ENCODE measurements at places on chromosomes 5 and 9.

GRCh38 chr5:61796773-61797172 is 464.7 kb downstream of the ZSWIM6 start:
- no peak for DNase-seq

GRCh38 chr5:145598983-145599382 is 236.2 kb downstream of the PRELID2 start:
- DNase-seq, result no peak

DNA sequence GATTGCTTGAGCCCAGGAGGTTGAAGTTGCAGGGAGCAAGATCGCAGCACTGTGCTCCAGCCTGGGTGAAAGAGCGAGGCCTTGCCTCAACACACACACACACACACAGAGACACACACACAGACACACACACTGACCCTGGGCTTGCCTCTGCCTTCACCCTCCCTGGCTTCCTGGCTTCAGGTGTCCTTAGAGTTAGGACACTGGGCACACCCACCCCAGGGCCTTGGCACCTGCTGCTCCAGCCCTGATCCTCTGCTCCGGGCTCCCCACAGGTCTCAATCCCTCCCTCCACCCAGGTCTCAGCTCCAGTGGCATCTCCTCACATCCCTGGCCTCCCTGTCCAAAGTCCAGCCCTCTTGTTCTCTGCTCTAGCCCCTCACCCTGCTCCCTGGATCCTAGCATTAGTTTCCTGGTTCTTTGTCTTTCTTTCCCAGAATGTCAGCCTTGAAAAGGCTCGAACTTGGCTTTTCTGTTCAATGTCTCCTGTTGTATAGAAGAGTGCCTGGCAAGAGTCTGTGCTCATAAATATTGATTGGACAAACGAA is 212.9 kb downstream of the C9orf50 start:
- no peak for DNase-seq

DNA sequence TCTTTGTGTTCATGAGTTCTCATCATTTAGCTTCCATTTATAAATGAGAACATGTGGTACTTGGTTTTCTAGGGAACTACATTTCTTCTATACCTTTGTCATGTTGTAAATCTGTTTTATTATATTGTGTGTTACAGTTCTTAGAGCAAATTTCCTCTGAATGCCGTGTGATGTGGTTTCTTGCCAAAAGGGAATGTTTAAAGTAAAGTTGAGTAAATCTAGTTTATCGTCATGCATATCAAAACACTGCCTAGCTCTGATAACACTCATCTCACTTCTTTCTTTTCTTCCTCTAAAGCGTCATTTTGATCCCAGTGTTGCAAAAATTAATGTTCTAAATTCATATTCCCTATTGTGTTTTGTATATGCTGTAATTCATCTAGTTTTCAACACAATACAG is 295.4 kb upstream of the HAPLN1 start:
- no peak for DNase-seq

DNA sequence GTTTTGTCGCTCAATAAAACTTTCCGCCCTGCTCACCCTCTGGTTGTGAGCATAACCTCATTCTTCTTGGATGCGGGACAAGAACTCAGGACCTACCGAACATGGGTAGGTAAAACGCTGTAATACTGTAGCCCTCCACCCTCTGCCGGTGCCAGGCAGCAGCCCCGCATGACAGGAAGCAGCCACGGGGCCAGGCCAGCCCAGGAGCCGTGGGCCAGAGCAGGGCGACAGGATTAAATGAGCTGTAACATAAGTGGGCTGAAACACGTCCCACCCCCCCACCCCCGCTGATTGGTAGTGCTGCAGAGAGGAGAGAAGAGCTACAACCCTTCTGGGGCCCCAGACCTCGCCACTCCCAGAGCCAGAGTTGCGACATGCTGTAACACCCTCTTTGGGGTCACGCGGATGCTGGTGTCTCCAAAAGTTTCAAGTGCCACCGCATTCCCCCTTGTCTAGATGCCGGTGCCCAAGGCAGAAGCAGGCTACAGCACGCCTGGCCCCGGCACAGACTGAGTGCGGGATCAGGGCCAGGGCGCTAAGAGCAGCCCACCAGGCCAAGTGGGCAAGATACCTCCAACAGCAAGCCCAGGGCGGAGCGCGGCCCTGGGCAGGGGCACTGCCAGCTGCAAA is 81.8 kb downstream of the FBXW11 start:
- DNase-seq, result no peak

GRCh38 chr9:86077276-86077675 is 22.1 kb downstream of the GOLM1 start:
- DNase-seq, result no peak

DNA sequence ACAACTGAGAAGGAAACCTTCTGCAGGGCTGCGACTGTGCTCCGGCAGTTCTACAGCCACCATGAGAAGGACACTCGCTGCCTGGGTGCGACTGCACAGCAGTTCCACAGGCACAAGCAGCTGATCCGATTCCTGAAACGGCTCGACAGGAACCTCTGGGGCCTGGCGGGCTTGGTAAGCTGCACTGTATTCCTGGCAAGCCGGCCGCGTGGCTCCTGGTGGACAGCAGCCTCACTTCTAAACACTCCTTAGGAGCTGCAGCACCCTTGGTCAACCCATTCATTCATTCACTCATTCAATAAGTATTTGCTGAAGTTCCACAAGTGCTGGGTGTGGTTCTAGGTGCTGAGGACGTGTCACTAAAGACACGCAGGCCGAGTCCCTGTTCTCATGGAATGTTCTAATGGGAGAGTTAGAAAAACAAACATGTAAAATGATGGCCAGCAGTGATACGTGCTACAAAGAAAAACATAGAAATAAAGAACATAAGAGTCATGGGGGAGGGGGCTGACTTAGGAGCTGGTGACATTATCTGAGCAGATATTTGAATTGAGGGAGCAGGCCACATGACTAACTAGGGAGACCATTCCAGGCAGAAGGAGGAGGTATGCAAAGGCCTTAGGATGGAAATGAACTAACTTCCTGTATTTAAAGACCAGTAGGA is 6.1 kb downstream of the IL4 start:
- DNase-seq, result no peak

- DNase-seq, result peak; percentile 35
These were observed 499.1 kb upstream of the MPDZ start for GRCh38 chr9:13778631-13779030.

- DNase-seq, result no peak
These were observed 355.4 kb upstream of the WWC1 start for GRCh38 chr5:167936022-167936421.

DNA sequence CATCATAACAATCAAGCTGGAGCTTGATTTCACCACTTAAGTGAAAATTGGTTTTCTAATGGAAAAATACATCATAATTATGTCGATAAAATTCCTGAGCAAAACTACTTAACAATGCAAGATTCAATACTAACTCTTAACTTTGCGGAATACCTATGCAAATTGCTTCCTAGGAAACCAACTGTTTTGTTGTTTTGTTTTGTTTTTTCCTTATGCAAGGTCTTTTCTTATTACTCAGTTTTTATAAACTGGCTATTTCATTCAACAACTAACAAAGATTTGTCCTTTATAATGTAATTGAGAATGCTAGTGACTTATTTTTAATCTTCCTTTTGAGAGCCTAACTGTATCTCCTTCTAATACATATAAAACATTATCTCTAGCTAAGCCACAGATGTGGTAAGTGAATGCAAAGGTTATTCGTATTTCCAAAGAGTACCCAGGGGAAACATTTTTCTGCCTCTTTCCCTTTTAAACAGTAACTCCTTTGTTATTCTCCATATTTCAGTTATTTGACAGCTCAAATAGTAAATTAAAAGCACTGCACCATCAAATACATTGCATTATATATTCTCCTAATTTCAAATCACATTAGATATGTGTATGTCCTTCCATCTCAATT is 609.4 kb downstream of the SLCO4C1 start:
- DNase-seq, result no peak

DNA sequence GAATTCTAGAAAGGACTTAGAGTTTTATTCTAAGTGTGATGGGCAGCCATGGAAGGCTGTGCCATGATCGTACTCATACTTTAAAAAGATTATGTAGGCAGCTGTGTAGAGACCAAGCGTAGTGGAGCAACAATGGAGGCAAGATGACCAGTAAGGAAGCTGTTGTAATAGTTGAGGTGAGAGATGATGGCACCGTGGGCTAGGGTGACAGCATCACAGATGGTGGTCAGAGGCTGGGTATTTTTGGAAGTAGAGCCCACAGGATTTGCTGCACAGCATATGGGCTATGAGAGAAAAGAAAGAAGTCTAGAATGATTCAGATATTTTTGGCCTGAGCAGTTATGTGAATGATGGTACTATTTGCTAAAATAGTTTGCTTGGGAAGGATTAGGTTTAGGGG is 7.7 kb downstream of the ARHGAP26 start:
- DNase-seq, result no peak

DNA sequence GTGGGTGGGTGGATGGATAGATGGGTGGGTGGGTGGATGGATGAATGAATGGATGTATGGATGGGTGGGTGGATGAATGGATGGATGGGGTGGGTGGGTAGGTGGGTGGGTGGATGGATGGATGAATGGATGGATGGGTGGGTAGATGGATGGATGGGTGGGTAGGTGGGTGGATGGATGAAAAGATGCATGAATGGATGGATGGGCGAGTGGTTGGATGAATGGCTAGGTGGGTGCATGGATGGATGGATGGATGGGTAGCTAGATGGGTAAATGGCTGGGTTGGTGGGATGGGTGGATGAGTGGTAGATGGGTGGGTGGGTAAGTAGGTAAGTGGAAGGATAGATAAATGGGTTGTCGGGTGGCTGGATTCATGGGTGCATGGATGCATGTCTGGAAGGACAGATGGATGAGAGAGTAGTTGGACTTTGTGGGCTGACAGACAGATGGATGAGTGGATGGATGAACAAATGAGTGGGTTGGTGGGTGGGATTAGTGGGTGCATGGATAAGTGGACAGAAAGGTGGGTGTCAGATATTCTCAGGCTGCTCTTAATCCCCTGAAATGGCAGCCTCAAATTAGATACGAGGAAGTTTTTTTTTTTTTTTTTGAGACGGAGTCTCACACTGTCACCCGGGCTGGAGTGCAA is 100.8 kb upstream of the SARDH start:
- DNase-seq, result no peak

- no peak for DNase-seq
These were observed 5.4 kb downstream of the FCN1 start for GRCh38 chr9:134912126-134912840.

DNA sequence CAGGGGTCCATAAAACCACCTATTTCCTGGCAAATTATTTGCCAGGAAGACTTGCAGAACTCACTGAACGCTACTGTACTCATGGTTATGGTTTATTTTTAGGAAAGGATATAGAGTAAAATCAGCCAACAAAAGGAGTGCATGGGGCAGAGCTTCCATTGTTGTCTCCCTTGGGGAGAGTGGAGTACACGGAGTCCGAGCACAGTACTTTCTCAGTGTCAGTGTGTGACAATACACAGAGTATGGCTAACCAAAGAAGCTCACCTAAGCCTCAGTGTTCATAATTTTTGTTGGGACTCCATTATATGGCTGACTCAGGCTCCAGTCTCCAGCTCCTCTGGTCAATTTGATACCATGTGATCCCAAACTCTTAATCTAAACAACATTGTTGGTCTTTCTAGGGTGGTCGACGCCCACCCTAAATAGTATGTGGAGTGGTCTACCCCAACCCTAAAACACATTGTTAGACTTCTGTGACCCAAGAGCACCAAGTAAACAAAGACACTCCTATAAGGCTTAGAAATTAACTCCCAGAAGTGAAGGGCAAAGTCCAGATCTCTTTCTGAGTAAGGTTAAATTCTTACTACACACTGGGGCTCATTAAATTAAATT is 74.9 kb downstream of the SLC44A1 start:
- DNase-seq, result no peak

DNA sequence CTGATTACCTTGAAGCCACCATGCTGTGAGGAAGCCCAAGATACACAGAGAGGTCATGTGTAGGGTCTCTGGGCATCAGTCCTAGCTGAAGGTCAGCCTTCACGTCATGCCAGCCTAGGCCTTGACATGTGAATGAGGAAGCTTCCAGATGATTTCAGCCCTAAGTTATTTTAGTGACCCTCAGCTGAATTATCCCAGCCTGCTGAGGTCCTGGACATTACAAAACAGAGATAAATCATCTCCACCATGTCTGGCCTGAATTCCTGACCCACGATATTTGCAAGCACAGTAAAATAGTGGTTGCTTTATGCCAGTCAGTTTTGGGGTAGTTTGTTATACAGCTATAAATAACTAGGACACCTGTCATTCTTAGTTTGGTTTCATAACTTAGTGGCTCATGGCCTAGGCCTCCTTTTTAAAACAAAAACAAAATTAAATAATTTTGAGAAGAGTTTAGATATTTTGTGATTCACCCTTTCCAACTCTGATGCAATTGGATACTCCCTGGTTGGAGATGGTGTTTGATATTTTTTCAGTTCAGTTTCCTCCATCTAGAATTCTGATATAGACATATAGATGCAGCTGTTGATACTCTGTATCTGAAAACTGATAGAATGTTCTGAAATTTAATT is 571.3 kb upstream of the CLINT1 start:
- DNase-seq, result no peak

DNA sequence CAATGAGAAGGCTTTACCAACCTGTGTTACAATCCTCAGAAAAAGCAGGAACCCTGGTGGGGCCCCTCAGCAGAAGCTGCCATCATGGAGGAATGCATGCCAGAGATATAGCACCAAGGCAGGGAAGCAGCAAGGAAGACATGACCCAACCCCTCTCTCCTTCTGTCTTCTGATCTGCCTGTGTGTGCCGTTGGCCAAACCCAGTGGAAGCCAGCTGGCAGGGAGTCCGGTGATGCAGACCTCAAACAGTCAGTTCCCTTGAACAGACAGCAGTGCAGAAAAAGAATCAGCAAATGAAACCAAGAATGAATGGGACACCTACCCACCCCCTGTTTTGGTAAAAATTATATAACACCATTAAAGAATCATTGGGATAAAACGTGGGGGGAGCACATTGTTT is 234.2 kb downstream of the ZNF608 start:
- DNase-seq, result no peak

- no peak for DNase-seq
These were observed 433.9 kb downstream of the DNAH5 start for GRCh38 chr5:13510616-13511015.

DNA sequence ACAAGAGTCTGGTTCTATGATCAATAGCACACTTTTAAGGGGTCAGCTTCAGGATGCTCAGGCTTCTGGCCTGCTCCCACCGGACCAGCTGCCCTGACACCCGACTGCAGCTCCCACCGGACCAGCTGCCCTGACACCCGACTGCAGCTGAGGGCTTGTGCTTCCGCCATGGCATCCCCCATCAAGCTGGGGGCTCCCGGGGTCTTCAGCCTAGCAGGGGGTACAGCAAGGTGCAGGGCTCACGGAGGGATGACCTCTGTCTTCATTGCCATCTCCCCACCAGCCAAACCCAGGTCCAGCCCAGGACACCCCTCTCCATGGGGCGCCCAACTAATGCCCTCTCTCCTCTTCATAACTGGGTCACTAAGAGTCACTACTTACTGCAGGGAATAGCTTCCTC is 1.9 kb downstream of the FLT4 start:
- no peak for DNase-seq

DNA sequence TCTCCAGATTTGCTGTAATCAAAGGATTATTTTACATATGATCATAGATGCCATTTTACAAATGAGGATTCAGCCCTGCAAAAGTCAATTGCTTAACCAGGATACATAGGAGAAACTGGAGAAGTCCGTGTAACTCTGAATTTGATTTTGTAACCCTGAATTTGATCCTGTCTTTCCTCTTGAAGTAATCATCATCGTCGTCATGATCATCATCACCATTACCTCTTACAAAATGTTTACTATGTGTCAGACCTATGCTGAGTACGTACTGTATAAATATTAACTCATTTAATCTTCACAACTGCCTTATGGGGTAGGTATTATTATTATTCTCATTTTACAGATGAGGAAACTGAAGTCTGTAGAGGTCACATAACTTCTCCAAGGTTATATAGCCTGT is 271.5 kb downstream of the DOCK8 start:
- DNase-seq, result no peak

- no peak for DNase-seq
These were observed 8.5 kb downstream of the KLF4 start for GRCh38 chr9:107481035-107481434.

Data from brain microvascular endothelial cell (primary cell).